ENCODE measurements at places on chromosomes 7 and 10. TPM values are rescaled to one million over a fixed set of nuclear protein-coding genes. Genes with fewer than 3 reads are reported as not detected.

- DNase-seq, result no peak
Measured at GRCh38 chr7:68146983-68147382, 1150.3 kb downstream of the TYW1 start.

DNA sequence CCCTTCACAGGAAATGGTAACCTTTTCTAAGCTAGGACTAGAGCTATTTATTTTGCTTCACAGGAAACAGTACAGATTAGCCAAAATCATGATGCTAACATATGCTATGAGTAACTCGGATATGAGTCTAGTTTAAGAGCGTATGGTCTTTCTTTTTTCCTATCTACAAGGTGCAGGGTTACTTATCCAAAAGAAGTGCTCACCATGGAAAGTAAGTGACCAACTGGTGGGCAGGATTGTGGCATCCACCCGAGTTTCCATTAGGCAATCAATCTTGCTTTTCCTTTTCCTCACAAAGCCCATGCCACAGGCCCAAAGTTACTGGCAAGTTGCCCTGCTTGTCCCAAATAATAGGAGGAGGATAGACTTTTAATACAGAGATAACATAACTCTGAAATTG lies 765.1 kb upstream of the POM121L12 start:
- DNase-seq, result no peak

DNA sequence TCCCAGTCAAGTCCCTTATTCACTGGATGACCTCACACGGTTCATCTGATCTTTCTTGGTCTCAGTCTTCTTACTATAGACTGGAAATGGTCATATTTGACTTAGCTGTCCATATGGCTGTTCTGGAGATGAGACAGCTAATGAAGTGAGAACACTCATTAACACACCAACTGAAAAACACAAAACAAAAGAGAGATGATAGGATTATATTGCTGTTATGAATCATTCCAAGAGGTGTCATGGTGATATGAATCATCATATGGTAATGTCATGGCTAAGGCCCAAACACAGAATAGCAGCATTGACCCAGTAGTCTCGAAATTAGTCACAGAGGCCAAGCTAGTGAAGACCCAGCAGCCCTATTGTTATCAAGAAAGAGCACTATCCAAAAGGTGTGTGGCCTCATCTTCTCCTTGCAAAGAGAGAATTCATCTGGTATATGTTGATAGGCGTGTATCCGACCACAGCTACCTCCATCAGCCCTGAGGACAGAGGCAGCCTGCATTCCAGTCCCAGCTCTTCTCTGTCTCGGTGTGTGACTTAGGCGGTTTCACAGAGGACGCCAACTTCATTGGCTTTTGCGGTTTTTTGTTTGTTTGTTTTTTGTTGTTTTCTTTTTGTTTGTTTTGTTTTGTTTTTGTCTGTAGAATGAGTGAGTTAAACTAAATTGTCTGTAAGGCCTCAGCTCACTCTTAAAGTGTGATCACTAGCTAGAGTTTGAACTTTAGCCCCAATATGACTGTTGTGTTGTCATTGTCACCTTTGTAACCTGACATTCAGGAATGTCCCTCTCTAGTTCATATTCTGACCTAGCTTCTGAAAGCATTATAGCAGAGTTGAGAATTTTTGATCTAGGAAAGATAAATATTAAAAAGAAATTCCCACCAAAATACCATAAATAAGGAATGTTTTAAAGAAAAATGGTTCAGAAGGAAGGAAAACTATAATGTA lies 97.4 kb upstream of the PDCD4 start:
- DNase-seq, result no peak

The SDK1 gene
- polyA plus RNA-seq, result 19.5 TPM

The C7orf33 gene
- polyA plus RNA-seq, result not detected

The CLDN4 gene
- 65.3 TPM for polyA plus RNA-seq

The PTPN20 gene
- 4.2 TPM for polyA plus RNA-seq
